AG10803 (cell line): ENCODE measurements at places on chromosomes 3 and 15.

GRCh38 chr15:52218816-52219215 is 27.6 kb upstream of the GNB5 start:
- DNase-seq = no peak

DNA sequence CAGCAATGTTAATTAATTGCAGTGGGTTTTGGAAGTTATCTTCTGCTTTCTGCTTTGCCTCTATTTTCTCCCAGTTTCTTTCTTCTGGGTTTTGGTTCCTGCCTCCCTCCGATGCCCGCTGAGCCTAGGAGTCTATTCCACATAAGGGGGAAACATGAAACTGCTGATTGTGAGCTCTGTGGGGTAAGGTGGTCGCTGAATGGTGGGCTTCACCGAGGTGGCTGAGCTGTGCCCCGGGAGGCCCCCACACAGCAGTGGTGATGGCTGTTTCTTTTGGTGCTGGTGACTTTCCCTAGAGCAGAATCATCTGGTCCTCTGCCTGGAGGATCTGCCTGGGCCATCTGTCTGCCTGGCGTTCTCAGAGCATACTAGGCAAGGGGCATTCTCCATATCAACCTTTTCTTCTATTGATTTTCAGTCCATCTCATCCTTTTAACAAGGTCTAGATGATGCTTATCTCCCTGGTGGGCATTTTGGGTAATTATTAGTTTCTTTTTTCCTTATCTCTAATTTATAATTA is 68.8 kb upstream of the ATP2B2 start:
- no peak for DNase-seq

DNA sequence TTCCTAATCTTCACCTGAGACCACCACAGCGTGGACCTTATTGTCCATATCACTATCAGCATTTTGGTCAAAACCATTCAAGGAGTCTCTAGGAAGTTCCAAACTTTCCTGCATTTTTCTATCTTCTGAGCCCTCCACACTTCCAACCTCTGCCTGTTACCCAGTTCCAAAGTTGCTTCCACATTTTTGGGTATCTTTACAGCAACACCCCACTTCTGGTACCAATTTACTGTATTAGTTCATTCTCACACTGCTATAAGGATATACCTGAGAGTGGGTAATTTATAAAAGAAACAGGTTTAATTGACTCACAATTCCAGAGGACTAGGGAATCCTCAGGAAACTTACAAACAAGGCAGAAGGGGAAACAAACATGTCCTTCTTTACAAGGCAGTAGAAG is 103.3 kb upstream of the CBLB start:
- no peak for DNase-seq

DNA sequence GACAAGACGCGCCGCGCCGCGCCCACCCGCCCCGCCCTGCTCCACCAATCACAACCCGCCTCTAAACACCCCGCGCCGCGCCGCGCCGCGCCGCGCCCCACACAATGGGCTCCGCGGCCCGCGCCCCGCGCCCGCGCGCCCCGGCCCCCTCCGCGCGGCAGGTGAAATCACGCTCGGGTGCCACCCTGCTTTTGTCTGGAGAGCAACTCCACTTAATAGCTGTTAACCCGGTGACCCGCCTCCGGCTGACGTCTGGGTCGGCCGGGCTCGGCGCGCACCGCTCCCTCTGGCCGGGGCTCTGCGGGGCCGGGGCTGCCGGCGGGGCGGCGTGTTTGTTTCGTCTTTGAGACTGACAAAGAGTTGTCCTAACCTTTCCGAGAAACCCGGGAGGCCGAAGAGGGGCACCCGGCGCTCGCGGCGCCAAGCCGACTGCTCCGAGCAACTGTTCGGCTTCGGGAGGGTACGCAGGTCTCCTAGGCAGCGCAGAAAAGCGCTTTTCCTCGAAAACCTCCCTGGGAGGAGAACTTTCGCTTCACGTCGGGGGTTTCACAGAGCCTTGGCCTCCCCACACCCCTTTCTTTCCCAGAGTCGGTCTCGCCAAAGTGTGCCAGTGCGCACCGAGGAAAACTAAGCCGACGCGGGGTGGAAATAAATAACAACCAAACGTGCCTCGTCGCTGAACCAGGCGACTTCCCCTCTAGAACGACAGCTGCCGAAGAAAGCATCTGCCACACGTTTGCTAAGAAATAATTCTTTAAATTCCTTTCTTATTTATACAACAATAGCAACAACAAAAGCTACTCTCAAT is 518.4 kb downstream of the FOXP1 start:
- DNase-seq = peak; percentile 49

DNA sequence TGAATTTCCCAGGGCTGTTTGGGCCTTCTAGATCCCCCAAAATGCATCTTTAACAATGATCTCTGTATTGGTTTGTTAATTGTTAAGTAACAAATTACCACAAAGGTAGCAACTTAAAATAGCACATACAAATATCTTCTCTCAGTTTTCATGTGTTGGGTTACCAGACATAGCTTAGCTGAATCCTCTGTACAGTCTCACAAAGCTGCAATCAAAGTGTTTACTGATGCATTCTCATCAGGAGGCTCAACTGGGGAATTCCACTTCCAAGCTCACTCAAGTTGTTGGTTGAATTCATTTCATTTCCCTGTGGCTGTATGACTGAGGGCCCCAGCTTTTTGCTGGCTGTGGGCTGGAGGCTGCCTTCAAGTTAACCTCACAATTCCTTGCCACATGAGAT is 297.6 kb downstream of the RPLP1 start:
- DNase-seq = no peak

GRCh38 chr3:101182734-101183133 is 137.6 kb downstream of the IMPG2 start:
- peak; percentile 39 for DNase-seq

DNA sequence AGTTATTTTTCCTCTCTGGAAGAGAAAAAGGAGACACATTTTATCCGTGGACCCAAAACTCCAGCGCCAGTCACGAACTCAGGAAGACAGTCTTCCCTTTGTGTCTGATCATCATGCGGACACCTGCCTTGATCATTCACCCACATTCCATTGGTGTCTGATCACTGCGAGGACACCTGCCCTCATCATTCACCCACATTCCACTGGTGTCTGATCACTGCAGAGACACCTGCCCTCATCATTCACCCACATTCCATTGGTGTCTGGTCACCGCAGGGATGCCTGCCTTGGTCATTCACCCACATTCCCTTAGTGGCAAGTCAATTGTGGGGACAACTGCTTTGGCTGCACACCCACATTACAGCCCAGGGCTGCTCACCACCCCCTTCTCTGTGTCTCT is 148.9 kb downstream of the ROBO1 start:
- no peak for DNase-seq

- no peak for DNase-seq
These were observed 3.3 kb upstream of the CD96 start for GRCh38 chr3:111538681-111539083.

DNA sequence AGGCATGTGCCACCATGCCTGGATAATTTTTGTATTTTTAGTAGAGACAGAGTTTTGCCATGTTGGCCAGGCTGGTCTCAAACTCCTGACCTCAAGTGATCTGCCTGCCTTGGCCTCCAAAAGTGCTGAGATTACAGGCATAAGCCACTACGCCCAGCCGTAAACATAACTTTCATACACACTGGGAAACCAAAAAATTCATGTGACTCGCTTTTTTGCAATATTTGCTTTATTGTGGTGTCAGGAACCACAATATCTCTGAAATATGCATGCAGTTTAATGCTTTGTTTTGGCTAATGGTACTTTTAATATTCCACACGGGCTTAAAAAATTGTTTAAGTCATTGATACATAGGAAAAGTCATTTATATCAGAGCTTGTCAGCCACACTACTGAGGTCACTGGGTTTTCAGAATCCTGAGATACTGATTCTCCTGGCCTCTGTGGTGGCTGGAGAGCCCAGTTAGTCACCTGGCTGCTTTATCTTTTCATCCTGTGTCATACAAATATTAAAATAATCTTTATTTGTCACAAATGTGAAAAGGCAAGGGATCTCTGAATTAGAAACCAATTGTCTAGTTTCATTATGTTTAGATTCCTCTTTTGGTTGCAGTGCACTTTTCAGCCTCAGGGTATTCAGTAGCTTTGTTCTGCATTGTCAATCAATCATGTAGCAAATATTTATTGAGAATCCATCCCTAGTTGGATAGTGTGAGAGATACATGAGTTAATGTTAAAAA is 10.0 kb downstream of the TMEM62 start:
- DNase-seq = peak; percentile 44

DNA sequence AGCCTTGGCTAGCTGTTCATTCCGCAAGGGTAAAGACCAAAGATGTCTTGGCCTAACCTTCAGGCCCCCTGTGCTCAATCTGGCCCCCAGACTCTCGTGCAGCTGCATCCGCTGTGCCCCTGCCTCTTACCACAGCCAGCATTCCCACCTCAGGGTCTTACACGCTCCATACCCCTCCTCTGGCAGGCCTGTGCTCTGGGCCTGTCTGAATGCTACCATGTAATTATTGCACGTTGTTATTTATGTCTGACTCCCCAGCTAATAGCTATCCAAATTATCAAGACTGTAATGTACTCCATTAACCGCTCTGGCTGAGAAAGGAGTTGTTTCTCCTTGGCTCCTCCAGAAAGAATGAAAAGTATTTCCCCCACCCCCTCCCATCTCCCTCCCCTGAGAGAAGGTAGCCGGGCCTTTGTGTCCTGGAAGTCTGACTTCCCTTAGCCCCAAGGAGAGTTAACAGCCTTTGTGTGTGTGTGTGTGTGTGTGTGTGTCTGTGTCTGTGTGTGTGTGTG is 54.5 kb upstream of the UBE2E1 start:
- peak; percentile 46 for DNase-seq

- DNase-seq = peak; percentile 31
These were observed 669.0 kb downstream of the FHIT start for GRCh38 chr3:60582288-60582687.

DNA sequence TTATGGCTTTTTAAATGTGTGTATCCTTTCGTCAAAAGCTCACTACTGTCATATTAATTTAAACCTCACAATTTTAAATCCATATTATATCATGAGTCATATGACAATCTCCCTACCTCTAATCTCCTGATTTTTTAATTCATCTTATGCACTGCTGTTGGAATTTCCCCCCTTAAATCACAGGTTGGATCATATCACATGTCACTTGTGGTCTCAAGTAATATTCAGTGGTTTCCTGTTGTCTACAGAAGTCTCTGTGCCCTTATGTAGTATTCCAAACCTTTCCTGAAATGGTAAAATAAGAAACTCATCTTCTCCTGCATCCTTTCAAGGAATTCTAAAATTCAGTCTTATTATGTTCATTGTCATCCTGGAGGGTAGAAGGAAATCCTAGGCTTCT is 116.0 kb upstream of the CBLB start:
- no peak for DNase-seq

GRCh38 chr3:9241956-9242355 is 7.5 kb downstream of the SRGAP3 start:
- no peak for DNase-seq

GRCh38 chr3:34837848-34838741 is 801.2 kb upstream of the ARPP21 start:
- no peak for DNase-seq

DNA sequence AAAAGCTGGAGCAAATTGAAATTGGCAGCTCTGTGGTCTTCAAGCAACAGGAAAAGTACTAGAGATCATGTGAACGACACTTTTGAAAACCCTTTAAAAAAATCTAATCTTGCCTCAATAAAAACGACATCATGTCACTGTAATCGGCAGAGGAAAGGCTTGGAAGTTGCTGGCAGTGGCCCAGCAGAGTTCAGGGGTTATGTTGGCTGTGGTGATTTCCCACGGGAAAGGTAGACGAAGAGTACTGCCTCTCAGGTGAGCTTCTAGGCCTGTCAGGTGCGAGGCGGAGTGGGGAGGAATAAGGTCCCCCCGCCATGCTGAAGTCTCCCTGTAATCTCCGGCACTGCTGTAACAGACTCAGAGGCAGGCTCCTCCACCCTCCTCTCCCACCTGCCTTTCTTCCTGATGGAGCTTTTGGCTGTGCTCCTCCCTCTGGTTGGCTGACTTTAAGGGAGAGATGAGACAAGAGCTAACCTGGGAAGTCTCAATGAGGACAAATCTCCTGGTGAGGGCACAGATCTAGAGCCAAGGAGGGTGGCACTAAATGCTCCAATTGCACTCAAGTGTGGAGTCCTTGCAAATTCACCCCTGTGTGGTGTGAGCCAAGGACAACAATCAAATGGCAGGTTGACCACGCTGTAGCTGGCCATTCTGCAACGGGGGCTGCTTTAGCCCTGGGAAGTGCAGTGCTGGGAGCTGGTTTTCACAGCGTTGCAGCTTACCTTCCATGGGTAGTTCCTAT is 18.7 kb upstream of the HES1 start:
- DNase-seq = no peak

DNA sequence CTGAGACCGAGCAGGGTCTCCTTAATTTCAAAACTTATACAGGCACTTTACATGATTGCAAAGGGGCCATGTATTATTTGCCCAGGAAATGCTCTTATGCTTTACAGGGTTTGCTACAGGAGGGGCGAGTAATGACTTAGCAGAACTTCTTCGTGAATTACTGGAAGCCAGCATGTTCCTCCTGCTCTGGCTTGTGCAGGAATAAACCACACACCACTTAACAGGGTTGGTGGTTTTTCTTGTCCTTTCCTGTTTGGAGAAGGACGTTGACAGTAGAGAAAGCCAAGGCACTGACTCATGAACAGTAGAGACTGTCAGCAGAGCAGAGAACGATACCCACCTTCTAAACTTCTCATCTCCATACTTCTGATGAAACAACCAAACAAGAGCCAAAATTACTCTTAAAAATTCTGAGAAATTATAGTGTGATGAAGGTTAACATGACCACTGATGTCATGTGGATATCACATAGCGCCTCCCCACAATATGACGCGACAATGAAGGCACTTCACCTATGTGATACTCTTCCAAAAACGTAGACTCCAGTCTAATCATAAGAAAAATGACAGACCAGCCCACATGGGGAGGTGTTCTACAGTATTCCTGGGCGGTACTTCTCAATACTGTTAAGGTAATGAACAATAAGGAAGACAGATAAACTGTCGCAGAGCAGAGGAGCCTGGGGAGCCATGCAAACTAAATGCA is 24.7 kb upstream of the MCTP2 start:
- DNase-seq = peak; percentile 84

- no peak for DNase-seq
These were observed 298.3 kb upstream of the GPR149 start for GRCh38 chr3:154728285-154728684.
